T-helper 1 cell (primary cell): ENCODE measurements at places on chromosomes 2 and 18.

DNA sequence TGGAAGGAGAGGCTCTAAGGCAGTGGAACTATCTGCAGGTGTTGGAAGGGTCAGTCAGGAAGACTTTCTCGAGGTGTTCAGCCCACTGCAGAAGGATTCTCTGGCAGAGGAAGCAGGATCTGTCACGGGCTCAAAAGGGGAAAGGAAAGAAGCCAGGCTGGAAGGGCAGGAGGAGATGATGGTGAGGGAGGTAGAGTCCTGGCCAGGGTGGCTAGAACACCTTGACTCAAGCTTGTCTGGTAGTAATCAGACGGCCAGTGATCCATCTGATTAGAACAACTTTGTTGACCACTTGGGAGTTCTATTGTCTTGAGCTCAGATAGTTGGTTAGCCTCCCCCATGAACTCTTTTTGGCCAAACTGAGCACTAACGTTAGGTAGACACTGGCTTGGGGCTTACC is 9.7 kb upstream of the ATOH8 start:
- no peak for DNase-seq

- no peak for DNase-seq
Measured at GRCh38 chr2:19882286-19882685, 19.5 kb downstream of the TTC32 start.

DNA sequence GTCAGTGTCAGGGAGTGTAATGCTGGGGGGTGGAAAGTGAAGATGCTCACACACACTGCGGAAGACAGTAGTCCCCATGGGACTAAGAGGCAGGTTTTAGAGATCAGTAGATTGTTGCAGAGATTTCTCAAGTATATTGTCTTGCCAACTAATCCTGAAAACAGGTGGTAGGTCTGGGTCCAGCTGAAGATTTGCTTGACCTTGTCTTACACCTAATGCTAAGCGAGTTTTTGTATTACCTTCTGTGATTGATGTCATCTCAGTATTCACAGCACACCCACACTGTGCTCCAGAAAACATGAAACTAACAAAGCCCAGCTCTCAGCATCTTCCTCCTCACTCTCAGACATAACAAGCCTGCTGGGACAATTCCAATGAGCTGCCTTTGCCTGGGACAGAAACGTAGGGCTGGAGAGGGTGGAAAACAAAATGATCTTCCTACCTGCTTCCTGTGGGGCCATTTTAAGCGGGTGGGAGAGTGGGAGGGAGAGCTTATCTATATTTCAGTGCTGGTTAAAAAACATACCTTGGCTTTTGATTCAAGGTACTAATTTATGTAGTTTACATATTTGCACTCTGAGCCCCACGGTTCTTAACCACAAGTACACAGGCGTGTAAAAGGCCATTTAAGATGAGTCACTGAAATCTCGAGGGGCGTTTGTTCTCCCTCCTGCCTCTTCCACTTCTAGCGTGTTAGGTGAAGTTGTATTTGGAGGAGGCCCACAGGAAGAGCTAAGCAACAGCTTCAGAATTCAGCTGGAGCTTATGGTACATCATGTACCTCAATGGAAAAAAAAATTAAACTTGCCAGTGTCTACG is 23.1 kb upstream of the RBMS1 start:
- no peak for DNase-seq

- DNase-seq, result no peak
Measured at GRCh38 chr2:48548840-48549239, 18.9 kb downstream of the STON1 start.

DNA sequence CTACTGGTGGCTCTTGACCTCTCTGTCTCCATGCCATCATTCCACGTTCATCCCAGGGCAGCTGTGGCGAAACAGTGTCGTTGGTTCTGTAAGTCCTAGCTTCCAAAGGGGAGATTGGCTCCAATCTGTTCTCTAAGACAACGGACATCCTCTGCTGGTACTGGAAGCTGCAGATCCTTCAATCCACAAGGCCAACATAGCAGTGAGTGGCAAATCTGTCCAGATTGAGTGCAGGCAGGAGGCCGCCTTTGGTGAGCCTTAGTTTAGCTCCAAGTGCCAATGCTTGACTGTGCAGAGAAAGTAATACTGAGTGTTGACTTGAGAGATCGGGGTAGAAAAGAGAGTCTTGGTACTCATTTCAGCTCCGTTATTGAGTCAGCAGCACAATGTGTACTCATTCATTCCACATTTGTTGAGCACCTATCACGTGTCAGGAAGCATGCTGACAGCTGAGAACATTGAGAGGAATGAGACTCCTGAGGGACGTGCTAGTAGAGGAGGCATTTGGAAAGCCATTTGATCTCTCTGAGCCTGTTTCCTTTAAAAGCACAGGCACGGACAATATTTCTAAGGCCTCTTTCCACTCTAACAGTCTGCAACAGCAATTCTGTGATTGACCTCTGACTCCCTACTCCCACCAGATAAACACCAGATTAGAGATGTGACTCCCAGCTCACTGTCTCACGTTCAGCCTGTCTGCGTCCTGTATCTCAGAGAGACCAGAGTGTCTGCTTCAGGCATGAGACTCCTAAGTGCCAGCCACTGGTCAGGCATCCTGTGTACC is 306.0 kb downstream of the CLIP4 start:
- no peak for DNase-seq

GRCh38 chr2:222707102-222707688 is 35.7 kb downstream of the MOGAT1 start:
- no peak for DNase-seq

- DNase-seq, result no peak
Measured at GRCh38 chr18:66694852-66695251, 91.0 kb upstream of the CDH19 start.

DNA sequence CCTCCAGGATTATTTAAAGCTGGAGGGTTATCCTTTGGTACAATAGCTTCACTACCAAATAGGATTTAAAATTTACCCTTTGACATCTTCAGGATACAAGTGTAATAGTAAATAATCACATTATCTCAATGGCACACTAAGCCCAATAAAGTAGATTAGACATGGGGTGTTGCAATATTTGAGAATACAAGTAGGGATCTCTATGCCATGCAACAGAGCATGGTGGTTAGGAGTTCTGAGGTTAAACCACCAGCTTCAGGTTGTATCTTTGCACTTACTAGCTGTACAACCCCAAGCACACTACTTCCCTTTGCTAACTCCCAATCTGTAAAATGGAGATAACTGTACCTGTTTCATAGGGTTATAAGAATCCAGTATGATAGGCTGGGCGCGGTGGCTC is 6.2 kb downstream of the MBD2 start:
- DNase-seq, result no peak

- no peak for DNase-seq
Measured at GRCh38 chr2:46120792-46121555, 176.2 kb upstream of the EPAS1 start.

DNA sequence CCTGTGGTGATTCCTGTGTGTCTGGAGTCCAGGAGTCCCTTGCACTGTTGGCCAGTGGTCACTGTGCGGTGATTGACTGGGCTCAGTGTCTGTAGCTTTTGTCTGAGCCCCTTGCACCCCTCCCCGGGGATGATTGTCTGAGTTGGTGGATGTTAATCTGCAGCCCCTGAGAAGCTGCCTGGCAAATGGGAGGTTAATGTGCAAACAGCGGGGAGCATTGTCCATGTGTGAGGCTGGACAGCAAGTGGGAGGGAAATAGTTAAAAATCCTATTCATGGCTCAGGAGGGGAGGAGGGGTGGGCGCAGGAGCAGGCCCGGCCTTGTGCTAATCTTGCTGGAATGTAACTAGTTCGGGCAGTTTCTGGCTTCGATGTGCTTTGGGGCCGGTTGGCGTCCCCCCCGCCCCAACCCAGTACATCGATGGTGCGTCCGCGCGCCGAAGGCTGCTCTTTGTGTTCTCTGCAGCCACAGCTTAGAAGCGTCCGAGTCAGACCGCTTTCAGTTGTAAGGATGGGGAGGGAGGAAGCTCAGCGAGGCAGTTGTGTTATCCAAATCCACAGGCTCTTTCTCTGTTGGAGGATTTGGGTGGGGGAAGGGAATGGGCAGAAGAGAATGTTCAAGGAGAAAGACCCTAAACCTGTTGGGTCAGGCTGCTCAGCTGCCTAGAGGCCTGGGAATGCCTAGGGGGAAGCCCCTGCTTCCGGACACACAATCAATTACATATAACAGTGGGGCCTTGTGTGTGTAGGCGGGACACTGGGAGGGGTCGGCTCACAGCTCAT is 71.8 kb downstream of the TGOLN2 start:
- DNase-seq, result no peak

GRCh38 chr2:19051203-19051831 is 307.1 kb downstream of the OSR1 start:
- DNase-seq, result no peak

DNA sequence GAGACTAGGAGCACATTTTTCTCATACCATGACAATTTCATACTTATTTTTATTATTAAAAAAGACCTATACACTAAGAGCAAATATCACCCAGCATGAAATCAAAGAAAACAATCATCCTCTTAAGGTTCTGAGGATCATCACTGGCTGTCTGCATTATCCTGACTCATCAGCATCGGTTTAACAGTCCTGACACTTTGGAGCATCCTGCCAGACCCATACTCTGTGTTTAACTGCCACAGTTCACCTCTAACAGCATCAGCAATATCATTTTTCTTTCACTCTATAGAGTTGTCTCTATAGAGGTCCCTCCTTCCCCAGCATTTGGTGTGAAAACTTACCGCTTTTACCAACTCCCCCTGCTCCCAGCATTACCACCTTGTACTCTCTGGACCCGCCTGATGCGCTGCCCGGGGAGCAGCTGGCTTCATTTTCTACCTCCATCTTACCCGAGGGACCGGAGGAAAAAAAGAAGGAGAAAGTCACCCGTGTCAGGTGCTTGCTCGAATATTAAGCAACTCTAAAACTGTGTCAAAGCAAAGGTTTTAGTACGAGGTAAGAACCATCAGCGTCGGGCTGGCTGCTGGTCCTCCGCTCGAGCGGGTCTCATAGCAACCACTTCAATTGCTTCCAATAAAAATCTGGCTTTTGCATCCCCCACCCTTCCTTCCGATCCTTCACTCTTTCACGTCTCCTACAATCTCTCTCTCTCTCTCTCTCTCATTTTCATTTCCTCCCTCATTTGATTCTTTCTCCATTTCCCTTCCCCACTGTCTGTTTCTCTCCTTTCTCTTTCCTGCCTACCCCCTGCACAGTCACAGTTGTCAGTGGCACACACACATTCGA is at the start of gene RIT2:
Gene RIT2 (minus strand): TSS at position 610 of the 846 bp plus-strand sequence.
- no peak for DNase-seq

GRCh38 chr2:157559061-157559460 is 69.6 kb downstream of the ACVR1C start:
- DNase-seq, result no peak

DNA sequence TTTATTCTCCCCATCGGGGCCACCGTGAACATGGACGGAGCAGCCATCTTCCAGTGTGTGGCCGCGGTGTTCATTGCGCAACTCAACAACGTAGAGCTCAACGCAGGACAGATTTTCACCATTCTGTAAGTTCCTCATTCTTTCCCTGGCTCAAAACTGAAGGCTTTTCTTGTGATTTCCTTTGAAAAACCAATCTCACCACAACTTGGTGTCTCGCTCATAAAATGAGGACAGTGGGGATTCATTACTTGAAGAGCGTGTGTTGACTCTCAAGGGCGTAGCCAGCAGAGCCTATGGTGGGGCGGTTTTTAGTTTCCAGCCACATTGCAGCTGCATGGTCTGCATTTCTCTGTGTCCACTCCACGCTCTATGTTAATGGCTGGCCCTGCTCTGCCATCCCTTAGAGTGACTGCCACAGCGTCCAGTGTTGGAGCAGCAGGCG is 29.0 kb downstream of the SLC1A4 start:
- no peak for DNase-seq

DNA sequence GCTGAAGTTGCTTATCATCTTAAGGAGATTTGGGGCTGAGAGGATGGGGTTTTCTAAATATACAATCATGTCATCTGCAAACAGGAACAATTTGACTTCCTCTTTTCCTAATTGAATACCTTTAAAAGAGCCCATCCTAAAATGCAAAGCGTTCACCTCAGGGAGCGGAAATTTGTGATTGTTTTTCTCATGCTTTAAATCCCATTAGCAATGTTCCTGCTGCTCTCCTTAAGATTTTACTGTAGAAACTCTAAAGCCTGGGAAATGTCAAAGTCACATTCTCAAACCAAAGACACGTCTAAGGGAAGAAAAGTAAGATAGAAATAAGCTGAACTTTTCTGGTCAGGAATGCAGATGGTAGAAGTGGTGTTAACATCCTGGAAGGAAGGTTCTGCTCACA is 285.8 kb upstream of the MAP2 start:
- DNase-seq, result no peak

- no peak for DNase-seq
Measured at GRCh38 chr2:196076778-196077568, 8.3 kb upstream of the DNAH7 start.

DNA sequence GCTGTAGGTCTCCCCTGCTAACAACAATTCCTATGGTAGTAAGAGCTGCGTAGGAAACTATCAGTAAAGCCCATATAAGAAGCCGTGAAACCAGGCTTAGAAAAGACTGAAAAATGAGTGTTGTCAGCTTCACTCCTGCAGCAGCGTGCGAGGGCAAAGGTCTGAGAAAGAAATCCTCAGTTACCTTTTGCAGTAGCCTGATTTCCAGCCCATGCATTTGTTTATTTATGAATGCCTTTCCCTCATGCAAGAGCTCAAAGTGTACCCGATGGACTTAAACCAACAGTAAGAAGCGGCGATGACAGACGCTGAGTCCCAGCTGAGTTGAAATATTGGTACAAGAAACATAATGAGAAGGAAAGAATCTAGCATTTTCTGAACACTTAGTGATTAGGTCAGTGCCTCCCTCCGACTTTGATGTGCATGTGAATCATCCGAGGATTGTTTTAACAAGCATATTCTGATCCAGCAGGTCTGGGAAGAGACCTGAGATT is 15.0 kb upstream of the POLI start:
- DNase-seq, result no peak

- DNase-seq, result no peak
Measured at GRCh38 chr2:98158305-98158704, 71.3 kb downstream of the VWA3B start.

DNA sequence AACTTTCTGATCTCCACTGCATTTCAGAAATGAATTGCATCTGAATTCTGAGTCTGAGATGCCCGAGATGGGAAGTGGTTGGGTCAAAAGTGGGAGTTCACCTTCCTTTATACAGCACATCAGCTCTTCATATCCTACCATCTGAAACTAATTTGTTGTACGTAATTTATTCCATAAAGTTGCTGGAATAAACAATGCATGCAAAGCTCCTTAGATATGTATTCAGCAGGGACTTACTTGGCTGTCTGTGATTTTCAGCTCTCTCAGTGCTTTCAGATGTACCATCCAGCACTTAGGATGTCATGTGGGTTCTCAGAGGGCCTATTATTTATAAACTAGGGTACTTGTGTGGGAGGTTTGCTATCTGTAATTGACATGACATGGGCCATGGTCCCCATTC is 46.9 kb upstream of the EFEMP1 start:
- no peak for DNase-seq

- DNase-seq, result no peak
Measured at GRCh38 chr18:6796511-6796910, 67.0 kb downstream of the ARHGAP28 start.

- no peak for DNase-seq
Measured at GRCh38 chr18:12748671-12749070, 45.8 kb downstream of the PSMG2 start.
